ENCODE measurements at places on chromosomes 1 and 21.
A peak's percentile ranks its signal among the peaks of the same experiment; 100 is the strongest.

GRCh38 chr1:6260433-6260934 is 414 bp downstream of the GPR153 start:
- no peak for DNase-seq

DNA sequence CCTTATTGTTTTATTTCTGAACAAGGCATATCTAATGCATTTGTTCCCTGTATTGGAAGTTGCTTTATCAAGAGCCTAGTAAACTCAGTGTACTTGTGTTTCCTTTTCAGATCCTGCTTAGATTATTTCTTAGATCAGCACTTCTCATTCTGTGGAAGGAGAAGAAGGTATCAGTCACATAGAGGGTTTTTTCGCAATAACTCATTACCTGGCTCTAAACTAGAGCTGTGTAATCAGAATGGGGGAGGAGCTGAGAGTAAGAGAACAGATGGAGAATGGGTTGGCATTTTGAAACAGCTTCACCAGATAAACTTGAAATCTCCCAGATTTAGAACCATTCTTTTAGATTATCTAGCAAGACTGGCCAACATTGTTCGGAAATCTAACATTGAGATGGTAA is 11.0 kb downstream of the AHCYL1 start:
- DNase-seq = no peak

GRCh38 chr1:76289692-76290091 is 215.1 kb downstream of the ST6GALNAC3 start:
- no peak for DNase-seq

- DNase-seq = no peak
These were observed 48.5 kb downstream of the PHACTR4 start for GRCh38 chr1:28417926-28418637.

- DNase-seq = no peak
These were observed 46.3 kb upstream of the CACYBP start for GRCh38 chr1:174953285-174954072.

GRCh38 chr1:59186656-59187055 is 110.2 kb upstream of the FGGY start:
- no peak for DNase-seq

- DNase-seq = peak; percentile 73
These were observed 25.0 kb upstream of the SCCPDH start for GRCh38 chr1:246699095-246699735.

GRCh38 chr1:15833069-15833679 is 14.3 kb upstream of the SPEN start:
- peak; percentile 23 for DNase-seq

GRCh38 chr1:107551456-107551855 is 410.6 kb downstream of the NTNG1 start:
- no peak for DNase-seq

DNA sequence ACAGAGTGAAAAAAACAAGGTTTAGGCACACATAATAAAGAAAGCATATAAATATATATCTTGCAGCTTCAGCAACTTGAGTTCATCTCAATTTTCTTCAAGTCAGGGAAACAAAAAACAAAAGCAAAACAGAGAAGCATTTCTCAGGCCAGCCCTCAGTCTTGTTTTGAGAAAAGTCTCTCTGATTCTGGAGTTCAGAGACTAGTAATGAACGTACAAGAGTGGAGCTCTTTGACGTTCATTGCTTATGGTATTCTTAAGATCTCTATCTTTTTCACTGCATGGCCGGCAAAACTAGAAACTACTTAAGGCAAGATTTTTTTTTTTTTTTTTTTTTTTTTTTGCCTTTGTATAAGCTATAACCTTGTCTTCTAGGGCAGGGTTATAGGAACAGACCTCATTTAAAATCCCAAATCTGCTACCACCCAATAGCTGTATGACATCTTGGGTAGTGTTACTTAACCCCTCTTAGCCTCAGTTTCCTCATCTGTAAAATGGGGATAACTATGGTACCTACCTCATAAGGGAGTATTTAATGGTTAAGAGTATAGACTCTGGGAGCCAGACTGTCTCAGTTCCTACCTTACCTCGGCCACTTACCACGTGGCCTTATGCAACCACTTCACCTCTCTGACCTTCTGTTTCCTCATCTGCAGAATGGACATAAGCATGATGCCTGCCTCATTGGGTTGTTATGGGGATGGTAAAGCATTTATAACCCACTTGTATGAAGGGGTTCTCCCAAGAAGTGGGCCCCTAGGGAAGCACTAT is 33.6 kb downstream of the LMO4 start:
- no peak for DNase-seq

GRCh38 chr1:58927041-58927721 is 143.3 kb upstream of the JUN start:
- no peak for DNase-seq

- no peak for DNase-seq
These were observed 13.3 kb downstream of the PMF1 start for GRCh38 chr1:156226116-156226538.

DNA sequence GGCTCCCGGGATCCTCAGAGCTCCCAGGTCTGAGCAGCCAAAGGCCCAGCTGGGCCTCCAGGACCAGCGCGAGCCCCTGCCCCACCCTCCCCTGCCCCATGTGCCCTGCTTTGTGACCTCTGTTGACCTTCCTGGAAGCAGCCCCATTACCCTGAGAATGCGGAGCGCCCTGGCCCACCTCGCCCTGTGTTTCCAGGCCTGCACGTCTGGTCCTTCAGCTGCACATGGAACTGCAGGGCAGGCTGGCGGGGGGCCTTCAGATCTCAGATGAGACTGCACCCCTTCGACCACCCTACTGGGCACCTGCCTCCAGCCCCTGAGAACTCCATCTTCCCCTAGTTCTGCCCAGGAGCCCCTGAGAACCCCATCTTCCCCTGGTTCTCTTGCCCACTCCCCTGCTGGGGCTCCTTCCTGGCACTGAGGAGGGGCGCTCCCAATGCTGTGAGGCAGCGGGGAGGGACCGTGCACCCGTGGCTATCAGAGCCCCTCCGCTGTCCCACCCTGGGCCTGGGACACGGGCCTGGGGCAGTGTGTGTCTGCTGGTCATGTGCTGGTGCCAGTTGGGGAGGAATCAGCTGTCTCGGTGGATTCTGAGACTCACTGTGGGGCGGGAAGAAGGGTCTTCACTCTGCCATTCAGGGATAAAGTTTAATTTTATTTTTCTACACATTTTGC is 25.1 kb downstream of the TMEM201 start:
- DNase-seq = no peak

- no peak for DNase-seq
These were observed 350.6 kb upstream of the NCAM2 start for GRCh38 chr21:20647607-20648006.

- DNase-seq = no peak
These were observed 36.8 kb upstream of the RPF1 start for GRCh38 chr1:84442256-84442655.

GRCh38 chr1:22597301-22597965 is 34.1 kb downstream of the EPHA8 start:
- no peak for DNase-seq

- DNase-seq = no peak
These were observed 38.3 kb downstream of the CAMSAP2 start for GRCh38 chr1:200776949-200777348.

DNA sequence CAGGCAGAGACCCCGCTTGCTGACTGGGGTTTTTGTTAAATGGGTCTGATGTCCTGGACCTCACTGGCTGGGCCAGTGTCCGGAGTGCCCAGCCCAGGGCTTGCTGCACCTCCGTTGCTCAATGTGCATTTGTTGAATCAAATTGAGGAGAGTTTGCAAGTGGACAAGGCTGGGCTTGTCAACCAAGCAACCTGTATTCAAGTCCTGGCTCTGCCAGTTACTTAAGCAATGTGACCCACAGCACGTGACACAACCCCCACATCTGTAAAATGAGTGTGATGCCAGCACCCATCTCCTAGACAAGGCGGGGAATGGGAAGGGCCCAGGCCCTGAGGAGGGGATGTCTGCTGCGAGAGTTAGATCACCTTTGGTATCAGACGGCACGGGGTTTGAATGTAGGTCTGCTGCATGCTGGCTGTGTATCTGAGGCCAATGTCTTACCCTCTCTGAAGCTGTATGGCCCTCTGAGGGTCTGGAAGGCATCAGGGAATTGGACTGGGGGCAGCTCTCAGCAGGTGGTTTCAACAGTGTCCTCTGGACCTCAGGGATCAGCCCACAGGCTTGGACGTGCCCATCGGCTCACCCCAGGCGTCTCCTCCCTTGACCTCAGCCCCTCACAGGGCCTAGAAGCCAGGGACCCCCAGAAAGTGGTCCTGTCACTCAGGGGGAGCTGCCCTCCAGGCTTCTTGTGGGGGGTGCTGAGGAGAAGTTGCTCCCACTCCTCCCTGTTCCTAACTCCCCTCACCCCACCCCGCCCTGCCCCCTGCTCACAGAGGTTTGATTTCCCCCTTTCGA is 51.0 kb upstream of the RUNX3 start:
- no peak for DNase-seq

DNA sequence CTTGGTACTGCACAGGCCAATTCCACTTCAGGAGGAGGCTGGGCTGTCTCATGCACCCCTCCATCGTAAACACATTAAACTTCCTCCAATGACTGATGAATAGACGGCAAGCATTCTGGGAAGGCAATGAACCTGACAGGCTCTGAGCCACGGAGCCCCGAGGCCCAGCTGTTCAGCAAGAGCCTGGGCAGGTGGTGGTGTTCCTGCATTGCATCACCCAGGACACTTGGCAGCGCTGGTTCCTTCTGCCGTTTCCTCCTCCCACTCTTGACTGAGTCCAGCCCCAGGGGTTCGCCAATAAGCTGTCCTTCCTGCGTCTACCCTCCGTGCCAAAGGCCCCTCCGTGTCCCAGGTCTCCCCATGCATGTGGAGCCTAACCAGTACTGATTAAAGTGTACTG is 109.8 kb downstream of the JAK1 start:
- DNase-seq = no peak

GRCh38 chr21:31198575-31198974 is 145.5 kb downstream of the TIAM1 start:
- no peak for DNase-seq

DNA sequence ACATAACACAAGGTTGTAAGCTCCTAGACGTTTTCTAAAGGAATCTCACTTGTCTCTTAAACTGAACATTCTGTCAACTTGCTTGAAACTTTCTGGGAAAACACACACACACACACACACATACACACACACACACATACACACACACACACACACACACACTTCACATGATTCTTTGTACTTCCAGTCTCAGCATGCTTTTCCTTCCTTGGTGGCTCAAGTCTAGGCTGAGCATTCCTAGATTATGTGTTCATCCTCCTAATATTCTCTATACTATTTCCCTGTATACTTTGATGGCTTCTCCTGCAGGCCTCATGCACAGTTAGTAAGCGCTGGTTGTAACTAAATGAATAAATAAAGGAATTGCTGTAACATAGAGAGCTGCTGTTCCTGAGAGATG is 372.1 kb downstream of the PTPRC start:
- no peak for DNase-seq

GRCh38 chr21:35738347-35738961 is 321.9 kb downstream of the SETD4 start:
- DNase-seq = no peak

DNA sequence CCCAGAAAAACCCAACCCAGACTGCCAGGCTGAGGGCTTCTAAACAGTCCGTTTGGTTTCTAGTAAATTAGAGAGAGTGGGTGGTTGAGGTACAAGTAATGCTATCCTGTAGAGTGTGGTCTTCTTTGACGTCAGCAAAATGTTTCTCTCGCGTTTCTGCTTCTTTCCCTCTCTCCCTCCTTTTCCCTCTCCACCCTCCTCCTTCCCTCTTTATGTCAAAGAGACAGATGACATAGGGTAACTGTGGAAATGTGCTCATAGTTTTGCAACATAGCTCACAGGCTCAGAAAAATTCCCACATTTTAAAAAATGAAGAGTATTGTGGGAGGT is 158.3 kb downstream of the TOMM20 start:
- no peak for DNase-seq

DNA sequence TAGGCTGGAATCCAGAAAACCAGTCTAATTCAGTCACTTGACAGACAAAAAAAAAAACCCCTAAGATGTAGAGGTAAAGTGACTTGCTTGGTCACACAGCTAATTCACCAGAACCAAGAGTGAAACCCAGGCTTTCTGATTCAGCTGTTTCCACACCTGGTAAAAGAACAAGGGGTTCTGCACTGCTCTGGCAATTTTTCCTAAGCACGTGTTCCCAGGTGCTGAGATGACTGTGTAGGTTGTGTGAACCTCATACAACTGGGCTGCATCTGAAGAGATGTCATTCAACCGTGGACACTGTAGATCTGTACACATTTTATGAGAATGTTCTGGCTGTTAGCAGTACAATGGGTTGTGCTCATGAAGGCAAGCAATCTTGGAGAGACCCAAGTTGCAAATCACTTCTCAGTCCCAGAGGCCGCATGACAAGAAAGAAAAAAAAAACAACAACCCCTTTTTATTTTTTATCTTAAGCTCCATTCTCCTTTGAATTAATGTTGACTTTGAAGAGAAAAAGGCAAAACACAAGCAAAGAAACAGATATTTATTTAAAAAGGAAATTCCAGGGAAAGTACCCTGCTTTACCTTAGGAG is 95.4 kb downstream of the INTS7 start:
- peak; percentile 47 for DNase-seq

- no peak for DNase-seq
These were observed 119.5 kb downstream of the PCBP3 start for GRCh38 chr21:45763074-45763473.

GRCh38 chr1:153698923-153699714 is 20.6 kb downstream of the NPR1 start:
- DNase-seq = no peak

- no peak for DNase-seq
These were observed 858.3 kb upstream of the TMPRSS15 start for GRCh38 chr21:19261731-19262376.

DNA sequence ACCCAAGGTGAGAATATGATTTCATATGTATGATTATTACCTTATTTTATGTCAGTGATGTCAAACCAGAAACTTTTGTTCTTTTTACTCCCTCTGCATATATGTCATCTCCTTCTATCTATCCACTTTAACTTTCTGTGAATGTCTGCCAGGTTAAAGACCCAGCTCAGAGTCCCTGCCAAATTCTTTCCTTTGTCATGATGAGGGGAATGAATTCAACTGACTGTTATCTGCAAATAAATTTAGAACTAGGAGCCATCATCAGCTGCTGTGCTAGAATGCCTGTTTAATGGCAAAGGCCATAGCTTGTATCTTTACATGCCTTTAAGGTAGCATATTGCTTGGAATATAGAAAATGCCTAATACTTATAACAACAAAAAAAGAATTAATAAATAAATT is 815.6 kb upstream of the NEGR1 start:
- DNase-seq = no peak

DNA sequence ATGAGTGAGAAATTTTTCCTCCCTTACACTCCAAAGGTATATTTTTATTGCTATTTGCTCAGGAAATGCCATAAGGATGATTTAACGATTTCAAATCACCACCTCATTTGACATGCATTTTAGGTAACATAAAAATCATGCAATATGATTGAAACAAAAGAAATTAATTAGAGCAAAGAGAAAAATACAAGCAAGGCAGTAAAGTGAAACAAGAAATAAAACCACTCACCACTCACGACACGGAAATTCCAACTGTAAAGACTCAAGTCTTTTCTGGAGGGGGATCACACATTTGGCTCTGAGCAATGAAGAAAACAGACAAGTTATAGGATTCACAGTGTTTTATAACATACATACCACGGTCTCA is 86.8 kb upstream of the ARHGAP29 start:
- DNase-seq = no peak

- DNase-seq = no peak
These were observed 86.0 kb downstream of the PRRX1 start for GRCh38 chr1:170749959-170750358.

GRCh38 chr21:35871906-35872305 is 188.4 kb downstream of the SETD4 start:
- no peak for DNase-seq

GRCh38 chr1:186627019-186627418 is 53.2 kb downstream of the PTGS2 start:
- DNase-seq = no peak

Data from activated T-cell treated with anti-CD3 and anti-CD28 coated beads for 24 hours (primary cell).